ENCODE measurements at places on chromosomes 5 and 9. TPM values are rescaled to one million over a fixed set of nuclear protein-coding genes. Genes with fewer than 3 reads are reported as not detected.
A peak's percentile ranks its signal among the peaks of the same experiment; 100 is the strongest.

- DNase-seq, result peak; percentile 85
Observed at GRCh38 chr9:109781541-109782197, 1.7 kb downstream of the PALM2AKAP2 start.

Gene TMEM215
- total RNA-seq, result not detected

DNA sequence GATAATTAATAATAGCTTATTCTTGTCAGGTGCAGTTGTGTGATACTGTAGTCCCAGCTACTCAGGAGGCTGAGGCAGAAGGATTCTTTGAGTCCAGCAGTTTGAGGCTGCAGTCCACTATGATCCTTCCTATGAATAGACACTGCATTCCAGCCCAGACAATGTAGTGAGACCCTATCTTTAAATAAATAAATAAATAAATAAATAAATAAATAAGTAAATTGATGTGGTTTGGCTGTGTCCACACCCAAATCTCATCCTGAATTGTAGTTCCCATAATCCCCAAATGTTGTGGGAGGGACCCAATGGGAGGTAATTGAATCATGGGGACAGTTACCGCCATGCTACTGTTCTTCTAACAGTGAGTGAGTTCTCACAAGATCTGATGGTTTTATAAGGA lies 5.6 kb upstream of the ELL2 start:
- DNase-seq, result no peak

GRCh38 chr9:16661816-16662215 lies 208.7 kb downstream of the BNC2 start:
- DNase-seq, result peak; percentile 73

DNA sequence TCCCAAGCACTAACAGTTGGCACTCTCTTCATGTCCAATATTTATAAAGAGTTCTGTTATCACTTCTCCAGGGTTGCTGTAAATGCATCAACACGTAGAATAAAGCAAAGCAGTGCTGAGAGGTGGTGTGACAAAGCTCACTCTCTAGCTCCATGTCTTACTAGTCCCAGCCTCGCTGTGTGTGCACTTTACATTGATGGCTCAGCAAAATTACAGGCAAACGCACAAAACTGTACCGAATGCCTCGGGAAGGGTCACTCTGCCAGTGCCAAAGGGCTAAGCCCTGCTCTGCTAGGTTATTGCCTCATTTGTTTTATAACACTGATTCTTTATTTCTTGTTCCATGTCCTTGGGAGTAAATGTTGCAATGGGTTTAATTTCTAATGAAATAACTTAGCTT lies 1005.9 kb upstream of the WWC1 start:
- no peak for DNase-seq

All from LHCN-M2 (cell line).